ENCODE measurements at places on chromosomes 12 and 14.
A peak's percentile ranks its signal among the peaks of the same experiment; 100 is the strongest.

DNA sequence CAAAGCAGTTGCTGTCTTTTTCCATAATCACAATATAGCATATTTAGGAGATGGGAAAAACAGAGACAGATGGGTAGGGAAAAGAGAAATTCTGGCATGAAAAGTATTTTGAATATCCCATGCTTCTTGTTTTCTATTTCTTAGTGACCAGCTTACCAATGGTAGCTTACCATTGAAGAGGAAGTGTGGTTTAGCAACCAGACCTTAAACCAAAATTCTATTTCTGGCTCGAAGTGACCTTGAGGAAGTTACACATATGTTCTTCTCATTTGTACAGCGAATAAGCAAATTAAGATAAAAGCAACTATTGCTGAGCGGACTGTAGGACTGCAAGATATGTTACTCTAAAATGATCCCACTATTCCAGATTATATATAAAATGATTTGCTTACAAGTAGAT is 82.9 kb downstream of the FGD4 start:
- no peaks in the 10 kb centered on the region for H3K27me3 ChIP-seq
- no peak overlapping the region for H3K4me3 ChIP-seq
- H3K36me3 ChIP-seq: no peaks in the 10 kb centered on the region
- H3K4me1 ChIP-seq: peaks cover 4% of the 10 kb centered on the region
- H3K27ac ChIP-seq: no peak overlapping the region

DNA sequence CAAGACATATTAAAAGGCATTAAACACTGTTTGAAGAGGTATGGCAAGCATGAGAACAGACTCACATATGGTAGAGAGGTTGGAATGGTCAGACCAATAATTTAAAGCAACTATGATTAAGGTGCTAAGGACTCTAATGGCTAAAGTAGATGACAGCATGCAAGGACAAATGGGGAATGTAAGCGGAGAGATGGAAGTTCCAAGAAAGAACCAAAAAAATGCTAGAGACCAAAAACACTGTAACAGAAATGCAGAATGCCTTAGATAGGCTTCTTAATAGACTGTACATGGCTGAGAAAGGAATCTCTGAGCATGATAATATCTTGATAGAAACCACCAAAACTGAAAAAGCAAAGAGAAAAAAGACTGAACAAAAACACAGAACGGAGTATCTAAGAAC is 77.4 kb downstream of the RIN3 start:
- peaks cover 7% of the 10 kb centered on the region for H3K4me1 ChIP-seq
- no peak for DNase-seq
- H3K27ac ChIP-seq: no peak overlapping the region

GRCh38 chr14:74843653-74844052 is 32.3 kb downstream of the PROX2 start:
- H3K27me3 ChIP-seq: no peaks in the 10 kb centered on the region
- no peak for DNase-seq
- peak overlapping the region; percentile 50 for H3K27ac ChIP-seq
- peaks cover 18% of the 10 kb centered on the region for H3K4me1 ChIP-seq

- no peak for DNase-seq
- peaks cover 38% of the 10 kb centered on the region for H3K27me3 ChIP-seq
- H3K4me1 ChIP-seq: no peaks in the 10 kb centered on the region
- no peak overlapping the region for H3K4me3 ChIP-seq
- no peak overlapping the region for H3K27ac ChIP-seq
These were observed 15.2 kb downstream of the PLD4 start for GRCh38 chr14:104939666-104940410.

GRCh38 chr14:70622111-70622712 is 19.5 kb upstream of the TTC9 start:
- peak; percentile 64 for DNase-seq
- H3K27me3 ChIP-seq: no peaks in the 10 kb centered on the region
- no peak overlapping the region for H3K27ac ChIP-seq
- no peak overlapping the region for H3K4me3 ChIP-seq
- no peaks in the 10 kb centered on the region for H3K36me3 ChIP-seq

- no peak for DNase-seq
- H3K36me3 ChIP-seq: no peaks in the 10 kb centered on the region
- H3K4me3 ChIP-seq: no peak overlapping the region
- peaks cover 7% of the 10 kb centered on the region for H3K27me3 ChIP-seq
These were observed 2.8 kb downstream of the CARMIL3 start for GRCh38 chr14:24054646-24055045.

DNA sequence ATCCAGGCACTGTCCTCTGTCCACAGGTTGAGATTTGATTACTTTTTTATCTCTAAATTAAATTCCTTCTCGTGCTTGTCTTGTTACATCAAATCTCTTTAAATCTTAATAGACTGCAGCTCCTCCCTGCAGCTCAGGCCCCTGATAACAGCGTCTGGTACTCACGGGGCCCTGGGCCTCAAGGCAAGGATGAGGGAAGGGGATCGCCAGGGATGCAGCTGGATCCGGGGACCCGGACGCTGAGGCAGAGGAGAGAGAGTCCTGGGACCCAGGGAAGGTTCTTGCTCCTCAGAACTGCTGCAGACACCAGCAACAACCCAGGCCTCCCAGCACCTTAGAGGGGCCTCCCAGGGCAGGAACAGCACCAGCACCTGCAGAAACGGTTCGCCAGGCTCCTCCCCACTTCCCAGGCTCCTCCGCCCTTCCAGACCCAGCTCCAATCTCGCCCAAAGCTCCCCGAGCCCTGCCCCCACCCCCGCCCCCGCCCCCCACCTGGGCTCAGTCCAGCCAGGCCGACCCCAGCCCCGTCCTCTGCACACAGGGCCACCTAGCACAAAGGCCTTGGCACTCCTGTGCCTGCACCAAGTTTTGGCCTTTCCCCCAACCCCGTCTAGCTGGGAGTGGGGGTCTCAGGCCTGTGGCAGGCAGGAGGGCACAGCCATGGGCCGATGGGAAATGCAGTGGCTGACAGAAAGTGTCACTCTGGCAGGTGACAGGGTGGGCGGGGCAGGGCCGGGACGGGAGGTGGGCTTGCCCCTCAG is 60.3 kb upstream of the GALNT9 start:
- no peaks in the 10 kb centered on the region for H3K4me1 ChIP-seq
- H3K36me3 ChIP-seq: no peaks in the 10 kb centered on the region

- no peaks in the 10 kb centered on the region for H3K36me3 ChIP-seq
These were observed 52.8 kb downstream of the IGF1 start for GRCh38 chr12:102427543-102427941.

DNA sequence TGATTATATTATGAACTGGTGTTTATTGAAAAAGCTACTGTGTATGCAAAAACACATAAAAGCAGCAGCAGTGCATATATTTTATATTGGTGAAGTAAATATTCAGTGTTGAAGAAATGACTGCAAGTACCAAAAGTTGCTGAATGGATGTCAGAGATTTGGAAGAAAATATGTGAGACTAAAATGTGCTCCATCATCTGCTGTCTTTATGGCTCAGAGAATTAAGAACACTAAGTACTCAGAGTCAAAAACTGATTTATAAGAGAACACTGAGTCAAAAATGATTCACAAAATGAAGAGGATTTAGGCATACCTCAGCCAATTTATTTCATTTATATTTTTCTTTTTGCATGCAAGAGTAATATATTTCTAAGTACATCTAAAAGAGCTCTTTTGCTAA is 86.3 kb upstream of the PDZRN4 start:
- no peak overlapping the region for H3K27ac ChIP-seq
- no peak for DNase-seq
- H3K27me3 ChIP-seq: no peaks in the 10 kb centered on the region
- H3K36me3 ChIP-seq: no peaks in the 10 kb centered on the region

- no peaks in the 10 kb centered on the region for H3K4me1 ChIP-seq
- no peak for DNase-seq
- H3K4me3 ChIP-seq: no peak overlapping the region
- H3K27me3 ChIP-seq: peaks cover 80% of the 10 kb centered on the region
- H3K36me3 ChIP-seq: no peaks in the 10 kb centered on the region
These were observed 6.4 kb upstream of the SIX6 start for GRCh38 chr14:60502541-60502940.

- H3K27me3 ChIP-seq: no peaks in the 10 kb centered on the region
- no peak overlapping the region for H3K4me3 ChIP-seq
- no peaks in the 10 kb centered on the region for H3K4me1 ChIP-seq
- no peaks in the 10 kb centered on the region for H3K36me3 ChIP-seq
These were observed 34.6 kb downstream of the RERG start for GRCh38 chr12:15186597-15186996.

- no peaks in the 10 kb centered on the region for H3K27me3 ChIP-seq
- H3K4me3 ChIP-seq: no peak overlapping the region
- no peak overlapping the region for H3K27ac ChIP-seq
- H3K4me1 ChIP-seq: no peaks in the 10 kb centered on the region
These were observed 247.9 kb downstream of the NELL2 start for GRCh38 chr12:44628180-44628579.

DNA sequence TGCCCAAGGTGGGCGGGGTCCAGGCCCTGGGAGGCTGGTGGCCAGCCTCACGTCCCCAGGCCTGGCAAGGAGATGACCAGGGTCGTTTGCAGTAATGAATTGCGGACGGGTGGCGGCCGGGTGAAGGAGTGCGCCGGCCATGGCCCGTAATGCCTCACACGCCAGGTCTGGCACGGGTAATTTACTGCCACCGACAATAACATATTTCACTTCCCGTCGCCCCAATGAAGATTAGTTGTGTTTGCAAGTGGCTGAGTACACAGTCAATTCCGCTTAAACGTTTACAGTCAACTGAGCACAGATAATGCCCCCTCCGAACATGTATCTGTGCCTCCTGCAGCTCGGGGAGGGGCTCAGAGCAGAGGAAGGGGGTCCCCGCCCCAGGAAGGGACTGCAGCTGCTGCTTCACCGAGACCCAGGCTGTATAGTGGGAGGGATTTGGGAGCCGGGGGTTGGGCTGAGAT is 48.3 kb downstream of the MVK start:
- H3K4me1 ChIP-seq: peaks cover 4% of the 10 kb centered on the region
- H3K27me3 ChIP-seq: peaks cover 10% of the 10 kb centered on the region
- H3K4me3 ChIP-seq: no peak overlapping the region
- DNase-seq: no peak

DNA sequence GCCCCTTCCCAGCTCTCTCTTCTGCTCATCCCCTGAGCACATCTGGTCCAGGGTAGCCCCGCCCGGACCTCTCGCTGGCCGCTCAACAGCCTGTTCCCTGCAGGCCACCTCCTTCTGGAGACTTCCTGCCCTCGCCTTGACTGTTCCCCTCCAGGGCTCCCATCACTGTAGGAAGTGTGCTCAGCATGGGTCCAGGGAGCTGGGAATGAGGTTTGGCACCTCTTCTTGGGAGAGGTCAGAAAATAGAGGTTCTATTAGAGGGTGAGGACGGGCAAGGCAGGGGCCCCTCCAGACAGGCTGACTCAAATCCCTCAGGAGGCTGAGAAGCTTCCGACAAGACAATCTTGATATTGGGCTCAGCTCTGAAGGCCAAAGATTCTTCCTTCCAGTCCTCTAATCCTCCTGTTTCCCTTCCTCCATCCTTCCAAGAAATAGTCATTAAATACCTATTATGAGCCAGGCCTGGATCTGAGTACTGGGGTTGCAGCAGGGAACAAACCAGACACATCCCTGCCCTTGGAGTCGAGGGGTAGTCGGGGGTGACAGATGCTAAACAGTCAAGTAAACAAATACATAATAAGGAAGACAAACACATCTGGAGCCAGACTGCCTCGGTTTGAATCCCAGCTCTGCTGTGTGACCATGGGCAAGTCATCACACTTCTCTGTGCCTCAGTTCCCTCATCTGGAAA is 30.6 kb downstream of the CMKLR1 start:
- no peaks in the 10 kb centered on the region for H3K27me3 ChIP-seq
- H3K4me1 ChIP-seq: peaks cover 34% of the 10 kb centered on the region
- DNase-seq: no peak
- no peak overlapping the region for H3K4me3 ChIP-seq

GRCh38 chr14:58557242-58557641 is 80.5 kb upstream of the DACT1 start:
- H3K27me3 ChIP-seq: no peaks in the 10 kb centered on the region
- no peak overlapping the region for H3K4me3 ChIP-seq
- DNase-seq: no peak
- H3K36me3 ChIP-seq: no peaks in the 10 kb centered on the region

GRCh38 chr14:90753456-90754005 is 62.7 kb downstream of the TTC7B start:
- H3K4me1 ChIP-seq: no peaks in the 10 kb centered on the region
- H3K4me3 ChIP-seq: no peak overlapping the region
- no peaks in the 10 kb centered on the region for H3K36me3 ChIP-seq
- no peak overlapping the region for H3K27ac ChIP-seq

- no peaks in the 10 kb centered on the region for H3K36me3 ChIP-seq
- DNase-seq: no peak
- no peaks in the 10 kb centered on the region for H3K4me1 ChIP-seq
- no peak overlapping the region for H3K27ac ChIP-seq
- no peaks in the 10 kb centered on the region for H3K27me3 ChIP-seq
These were observed 56.5 kb downstream of the HSPB8 start for GRCh38 chr12:119235197-119235751.

- no peak overlapping the region for H3K27ac ChIP-seq
- H3K4me1 ChIP-seq: no peaks in the 10 kb centered on the region
- no peaks in the 10 kb centered on the region for H3K36me3 ChIP-seq
- peaks cover 12% of the 10 kb centered on the region for H3K27me3 ChIP-seq
These were observed 6.5 kb upstream of the ATG101 start for GRCh38 chr12:52063082-52063924.

DNA sequence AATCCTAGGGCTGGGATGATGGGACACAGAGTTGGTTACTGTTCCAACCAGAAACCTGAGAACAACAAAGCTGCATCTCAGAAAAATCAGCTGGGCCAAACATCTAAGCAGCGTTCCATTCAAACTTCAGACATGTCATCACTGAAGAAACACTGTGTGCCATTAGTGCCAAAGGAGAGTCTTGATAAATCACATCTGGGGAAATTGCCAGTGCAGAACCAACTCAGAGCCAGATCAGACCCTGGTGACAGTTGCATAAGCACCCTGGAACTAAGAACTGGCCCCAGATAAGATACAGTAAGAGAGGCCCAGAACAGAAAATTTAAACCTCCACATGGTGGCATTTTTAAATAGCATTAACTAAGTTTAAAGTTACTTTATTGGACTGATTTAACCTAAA is 482.8 kb downstream of the PRKD1 start:
- no peaks in the 10 kb centered on the region for H3K36me3 ChIP-seq
- no peaks in the 10 kb centered on the region for H3K4me1 ChIP-seq
- no peak overlapping the region for H3K27ac ChIP-seq
- H3K4me3 ChIP-seq: no peak overlapping the region

DNA sequence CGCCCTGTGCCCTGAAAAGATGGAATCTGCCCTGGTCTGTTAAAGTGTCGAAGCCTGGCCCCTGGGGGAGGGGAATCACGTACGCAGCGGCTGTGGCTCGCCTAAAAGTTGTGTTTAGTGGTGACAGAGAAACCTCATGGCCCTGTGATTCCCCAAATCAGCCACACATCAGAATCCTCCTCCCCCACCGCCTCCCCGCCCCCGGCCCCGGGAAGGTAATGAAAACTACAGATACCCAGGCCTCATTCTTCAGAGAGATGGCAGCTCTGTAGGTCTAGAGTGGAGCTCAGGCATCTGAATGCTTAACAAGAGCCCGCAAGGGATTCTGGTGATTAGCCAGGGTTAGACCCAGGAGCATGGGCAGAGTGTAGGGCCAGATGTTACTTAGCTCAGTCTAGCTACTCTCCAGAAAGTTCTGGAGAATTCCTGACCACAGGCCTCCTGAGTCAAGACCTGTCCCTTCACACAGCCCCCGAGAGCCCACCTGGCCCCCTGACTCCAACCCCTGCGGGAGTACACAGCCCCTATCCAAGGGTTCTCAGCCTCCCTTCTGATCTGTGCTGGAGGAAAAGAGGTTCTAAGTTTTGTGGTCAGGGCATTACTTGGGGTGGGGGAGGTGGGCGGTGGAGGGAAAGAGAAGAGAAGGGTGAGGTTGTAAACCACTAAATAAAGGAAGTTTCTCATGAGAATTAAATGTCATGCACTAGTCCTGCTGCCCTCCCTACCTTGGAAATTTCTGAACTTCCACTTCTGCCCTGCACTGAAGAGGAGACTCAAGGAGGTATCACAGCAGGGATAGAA is 114.8 kb downstream of the PLXNC1 start:
- no peak for DNase-seq
- H3K4me3 ChIP-seq: no peak overlapping the region
- peaks cover 28% of the 10 kb centered on the region for H3K4me1 ChIP-seq
- H3K27me3 ChIP-seq: no peaks in the 10 kb centered on the region
- no peaks in the 10 kb centered on the region for H3K36me3 ChIP-seq
